ENCODE measurements at places on chromosomes 3 and 15. TPM values are rescaled to one million over a fixed set of nuclear protein-coding genes. Genes with fewer than 3 reads are reported as not detected.

SLC12A1 gene
- polyA plus RNA-seq, result not detected

DNA sequence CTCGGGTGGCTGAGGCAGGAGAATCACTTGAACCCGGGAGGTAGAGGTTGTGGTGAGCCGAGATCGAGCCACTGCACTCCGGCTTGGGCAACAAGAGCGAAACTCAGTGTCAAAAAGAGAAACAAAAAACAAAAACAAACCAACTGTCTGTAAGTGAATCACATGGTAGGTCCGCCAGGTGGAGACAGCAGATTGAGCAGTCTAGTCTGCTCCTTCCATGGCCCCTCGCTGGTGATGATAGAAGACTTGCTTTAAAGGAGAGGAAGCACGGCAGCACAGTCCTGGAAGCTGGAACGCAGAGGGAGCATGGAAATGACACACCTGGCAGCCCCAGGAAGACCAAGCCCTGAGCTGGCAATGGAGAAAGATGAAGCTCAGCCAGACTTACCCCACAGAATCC, 31.4 kb upstream of the MGLL start:
- DNase-seq, result no peak

- no peak for DNase-seq
Measured at GRCh38 chr3:103693831-103694230, 1259.0 kb downstream of the ZPLD1 start.

SLC51A gene
- polyA plus RNA-seq, result 3.9 TPM

DNA sequence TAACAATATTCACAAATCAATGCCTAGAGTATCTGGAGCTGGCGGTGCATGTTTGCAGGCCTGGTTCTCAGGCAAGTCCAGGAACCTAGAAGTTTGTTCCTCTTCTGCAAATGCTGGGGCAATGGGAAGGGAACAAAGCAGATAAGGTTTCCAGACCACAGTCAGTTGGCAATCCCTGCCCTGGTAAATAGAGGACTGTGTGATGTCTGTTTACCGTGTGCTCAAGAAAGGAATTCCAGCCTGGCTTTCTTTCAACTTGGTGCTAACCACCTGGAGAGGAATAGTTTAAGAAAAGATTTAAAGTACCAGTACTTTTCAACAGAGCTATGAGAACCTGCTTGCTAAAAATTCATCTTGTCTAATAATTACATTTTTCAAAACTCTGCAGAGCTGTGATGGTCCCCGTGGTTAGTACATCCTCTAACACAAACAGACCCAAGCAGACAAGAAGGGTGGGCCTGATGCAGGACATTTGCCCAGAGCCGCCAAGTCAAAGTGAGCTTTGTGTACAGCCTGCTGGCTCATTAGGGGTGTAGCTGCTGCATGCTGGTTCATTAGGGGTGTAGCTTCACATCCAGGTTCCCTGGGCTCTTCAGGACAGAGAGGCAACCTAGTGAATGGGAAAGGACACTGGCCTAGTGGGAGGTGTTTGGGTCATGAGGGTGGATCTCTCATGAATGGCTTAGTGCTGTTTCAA, 220.5 kb downstream of the SQOR start:
- DNase-seq, result no peak

DNA sequence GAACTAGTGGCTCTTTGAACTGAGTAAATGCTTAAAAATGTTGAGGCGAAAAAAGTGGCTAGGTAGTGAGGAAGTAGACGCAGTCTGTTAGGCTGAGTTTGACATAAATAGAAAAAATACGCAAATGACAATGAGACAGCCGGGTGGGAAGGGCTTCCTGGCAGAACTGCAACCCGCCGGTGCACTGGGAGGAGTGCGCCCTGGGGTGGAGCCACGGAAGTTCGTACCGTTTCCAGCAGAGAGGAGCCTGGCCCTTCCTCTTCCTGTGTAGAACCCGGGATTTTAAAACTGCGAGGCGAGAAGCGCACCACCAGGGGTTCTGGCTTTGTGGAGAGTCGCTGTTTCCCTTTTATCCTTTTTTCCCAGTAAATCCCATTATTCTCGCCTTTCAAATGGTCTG, 602.6 kb downstream of the PYDC2 start:
- DNase-seq, result peak; percentile 3

DNA sequence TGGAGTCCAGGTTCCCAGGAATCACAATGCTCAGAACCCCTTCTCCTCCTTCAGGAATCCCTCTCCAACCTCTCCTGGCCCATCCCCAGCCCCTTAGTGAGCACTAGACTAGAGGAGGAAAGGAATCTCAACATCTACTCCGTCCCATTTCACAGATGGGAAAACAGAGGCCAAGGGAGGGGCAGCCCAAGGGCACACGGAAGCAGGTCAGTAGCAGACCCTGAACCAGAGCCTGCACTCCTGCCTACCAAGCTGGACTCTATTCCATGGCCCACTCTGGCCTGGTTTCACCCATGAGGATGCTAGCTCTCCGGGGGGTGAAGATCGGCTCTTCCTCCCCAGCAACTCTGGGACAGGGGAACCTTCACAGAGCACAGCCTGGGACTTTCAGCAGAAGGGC, 14.3 kb downstream of the SEMA7A start:
- no peak for DNase-seq

DNA sequence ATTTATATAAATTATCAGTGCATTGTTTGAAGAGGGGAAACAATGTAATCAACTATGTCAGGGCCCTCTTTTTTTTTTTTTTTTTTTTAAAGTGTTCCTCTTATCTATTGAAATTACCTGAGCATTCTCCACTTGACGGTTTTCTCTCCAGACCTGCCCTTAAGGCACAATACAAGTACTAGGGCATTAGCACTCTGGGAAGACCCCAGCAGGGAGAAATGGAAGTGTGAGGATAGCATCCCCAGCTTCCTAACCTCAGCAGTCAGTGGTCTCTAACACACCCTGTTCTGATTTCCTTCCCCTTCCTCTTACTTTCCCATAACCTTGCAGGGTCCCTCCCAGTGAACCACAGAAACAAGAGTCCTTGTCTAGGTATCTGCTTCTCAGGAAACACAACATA, 458.3 kb upstream of the ARL6 start:
- DNase-seq, result no peak

- no peak for DNase-seq
Measured at GRCh38 chr3:32500880-32501782, 1.5 kb downstream of the CMTM6 start.

DNA sequence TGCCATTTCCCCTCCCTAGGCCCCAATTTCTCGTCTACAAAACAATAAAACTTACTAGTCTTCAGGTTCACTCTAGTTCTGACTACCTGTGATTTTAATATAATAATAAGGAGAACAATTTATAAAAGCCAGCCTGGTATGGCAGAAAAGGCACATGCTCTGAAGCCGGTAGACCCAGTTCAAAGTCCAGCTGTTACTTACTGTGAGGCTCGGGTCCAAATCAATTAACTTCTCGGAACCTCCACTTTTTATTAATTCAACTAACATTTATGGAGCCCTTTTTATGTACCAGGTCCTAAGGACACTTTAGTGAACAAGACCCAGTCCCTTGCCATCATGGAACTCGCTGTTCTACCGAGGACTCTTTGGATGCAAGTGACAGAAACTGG, 53.8 kb upstream of the SMAD3 start:
- DNase-seq, result no peak

HRH1 gene
- polyA plus RNA-seq, result not detected

P2RY12 gene
- polyA plus RNA-seq, result 0.22 TPM

ECE2 gene
- polyA plus RNA-seq, result not detected

- DNase-seq, result no peak
Measured at GRCh38 chr3:42493126-42493797, 9.2 kb upstream of the VIPR1 start.

LRRC2 gene
- polyA plus RNA-seq, result 0.71 TPM

- DNase-seq, result no peak
Measured at GRCh38 chr3:188573291-188573940, 419.5 kb downstream of the LPP start.

COMMD2 gene
- 42.8 TPM for polyA plus RNA-seq

DNA sequence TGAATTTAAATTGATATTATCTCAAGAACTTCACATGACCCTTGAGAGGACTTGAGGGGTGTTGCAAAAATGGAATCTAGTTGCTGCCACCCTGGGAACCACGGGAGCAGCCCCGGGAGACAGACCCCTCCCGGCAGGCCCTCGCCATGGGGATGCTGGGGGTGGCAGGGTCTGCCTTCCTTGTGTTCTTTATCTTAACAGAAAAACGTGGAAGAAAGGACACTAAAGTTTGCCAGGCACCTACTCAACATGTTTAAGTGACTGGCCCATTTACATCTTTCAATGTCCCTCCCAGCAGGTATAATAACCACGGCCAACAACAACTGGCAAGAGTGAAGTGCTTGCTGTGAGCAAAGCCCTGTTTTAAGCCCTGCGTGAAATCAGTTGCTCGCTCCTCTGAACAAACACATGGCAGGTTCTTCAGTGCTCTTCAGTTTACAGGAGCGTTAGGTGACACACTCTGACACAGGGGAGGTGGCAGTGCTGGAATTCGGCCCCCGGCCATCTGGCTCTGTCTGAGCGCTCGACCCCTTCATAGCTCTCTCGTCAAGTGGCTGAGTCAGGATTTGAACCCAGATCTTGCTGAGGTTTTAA, 112.5 kb downstream of the ASB7 start:
- DNase-seq, result peak; percentile 74

DNA sequence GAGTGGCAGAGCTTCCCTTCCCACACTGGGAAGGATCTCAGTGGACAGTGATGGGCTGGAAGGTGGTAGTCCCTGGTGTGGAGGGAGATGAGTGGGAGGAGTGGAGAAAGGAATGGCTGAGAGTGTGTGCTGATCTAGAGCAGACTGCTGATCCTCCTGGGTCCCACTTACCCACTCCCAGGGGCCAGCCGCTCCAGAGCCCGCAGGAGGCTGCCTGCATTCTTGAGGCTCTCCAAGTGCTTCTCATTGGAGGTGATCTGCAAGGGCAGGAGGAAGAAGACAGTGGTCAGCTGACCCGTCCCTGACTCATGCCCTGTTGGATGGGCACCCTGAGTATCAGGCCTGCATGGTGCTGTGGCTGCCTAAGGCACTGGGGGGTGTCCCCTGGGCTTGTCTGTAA, 50.0 kb downstream of the CTNNB1 start:
- DNase-seq, result no peak

- no peak for DNase-seq
Measured at GRCh38 chr15:27589260-27589659, 509.9 kb downstream of the OCA2 start.

GRCh38 chr3:153448151-153448829, 286.3 kb downstream of the RAP2B start:
- DNase-seq, result no peak

DNA sequence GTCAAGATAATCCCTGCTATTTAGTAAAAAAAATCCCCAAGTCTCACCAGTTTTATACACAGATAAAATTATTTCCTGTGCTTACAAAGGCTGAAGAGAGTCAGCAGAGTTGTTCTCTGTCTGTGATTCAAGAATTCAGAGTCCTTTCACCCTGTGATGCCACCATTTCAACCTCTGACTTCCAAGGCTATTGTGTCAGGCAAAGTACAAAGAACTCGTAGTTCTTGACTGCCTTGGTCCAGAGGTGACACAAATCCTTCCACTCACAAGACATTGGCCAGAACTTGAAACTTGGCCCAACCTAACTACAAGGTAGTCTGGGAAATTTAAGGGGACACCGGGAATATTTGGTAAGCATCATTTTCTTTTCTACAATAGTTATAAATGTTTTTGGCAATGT, 34.9 kb upstream of the CMC1 start:
- DNase-seq, result no peak

GRCh38 chr3:53264718-53265117, 8.9 kb upstream of the TKT start:
- DNase-seq, result no peak

FETUB gene
- polyA plus RNA-seq, result not detected

- no peak for DNase-seq
Measured at GRCh38 chr15:36877294-36877693, 223.1 kb downstream of the MEIS2 start.

- no peak for DNase-seq
Measured at GRCh38 chr15:65085990-65086679, 9.6 kb downstream of the KBTBD13 start.

GRCh38 chr3:2153053-2153452, 54.4 kb downstream of the CNTN4 start:
- DNase-seq, result no peak

DNA sequence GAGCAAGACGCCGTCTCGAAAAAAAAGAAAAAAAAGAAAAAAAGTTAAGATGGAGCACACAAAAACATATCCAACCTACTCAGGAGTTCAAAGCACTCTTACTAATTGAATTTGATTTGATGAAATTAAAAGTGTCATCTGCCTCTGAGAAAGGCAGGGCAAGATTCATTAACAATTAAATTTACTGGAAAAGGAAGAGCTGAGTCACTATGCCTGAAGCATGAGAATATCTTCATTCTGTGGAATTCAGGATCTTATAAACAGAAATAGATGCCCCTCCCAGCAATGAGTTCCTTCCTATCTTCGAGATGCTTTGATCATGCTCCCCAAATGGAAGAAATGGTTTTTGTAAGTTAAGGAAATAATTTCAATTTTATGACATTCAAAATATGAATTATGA, 61.0 kb upstream of the ST3GAL6 start:
- DNase-seq, result no peak

DNA sequence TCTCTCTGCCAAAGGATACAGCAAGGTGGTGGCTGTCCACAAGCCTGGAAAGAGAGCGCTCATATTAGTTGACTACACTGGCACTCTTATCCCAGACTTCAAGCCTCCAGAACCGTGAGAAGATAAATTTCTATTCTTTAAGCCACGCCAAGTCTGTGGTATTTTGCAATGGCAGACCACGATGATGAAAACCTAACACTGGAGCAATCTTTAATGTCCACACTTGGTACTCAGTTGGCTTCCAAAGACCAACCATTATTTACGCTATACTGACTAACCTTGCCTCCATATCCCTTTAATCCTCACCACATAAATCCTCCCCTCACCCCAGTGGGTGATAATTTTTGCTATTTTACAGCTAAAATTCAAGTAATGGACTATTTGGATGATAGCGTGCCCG, 16.9 kb upstream of the LACTB start:
- DNase-seq, result peak; percentile 83

UQCC5 gene
- 64.7 TPM for polyA plus RNA-seq
